Fibroblast of skin of right biceps (primary cell): ENCODE measurements at places on chromosomes 1 and 21.

GRCh38 chr1:81548918-81549587, 251.7 kb upstream of the ADGRL2 start:
- no peak for DNase-seq

GRCh38 chr1:206461602-206462455, 8.4 kb upstream of the IKBKE start:
- DNase-seq, result peak; percentile 68

DNA sequence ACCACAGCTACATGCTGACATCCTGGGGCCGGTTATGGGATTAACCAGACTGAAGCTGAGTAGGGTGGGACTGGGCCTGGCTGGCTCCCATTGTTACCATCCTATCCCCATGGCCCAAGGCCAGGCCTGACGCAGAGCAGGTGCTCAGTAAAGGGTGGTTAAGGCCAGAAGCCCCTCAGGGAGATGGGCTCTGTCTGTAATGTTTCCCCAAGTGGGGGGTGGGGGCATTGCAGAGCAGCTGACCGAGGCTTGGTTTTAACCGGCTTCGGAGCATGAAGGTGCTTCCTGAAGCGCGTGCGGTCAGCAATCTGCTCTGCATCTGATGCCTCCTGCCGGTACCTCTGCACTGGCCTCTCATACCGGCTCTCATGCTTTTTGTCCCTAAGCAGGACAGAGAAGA, 83.4 kb upstream of the ACTL8 start:
- no peak for DNase-seq

DNA sequence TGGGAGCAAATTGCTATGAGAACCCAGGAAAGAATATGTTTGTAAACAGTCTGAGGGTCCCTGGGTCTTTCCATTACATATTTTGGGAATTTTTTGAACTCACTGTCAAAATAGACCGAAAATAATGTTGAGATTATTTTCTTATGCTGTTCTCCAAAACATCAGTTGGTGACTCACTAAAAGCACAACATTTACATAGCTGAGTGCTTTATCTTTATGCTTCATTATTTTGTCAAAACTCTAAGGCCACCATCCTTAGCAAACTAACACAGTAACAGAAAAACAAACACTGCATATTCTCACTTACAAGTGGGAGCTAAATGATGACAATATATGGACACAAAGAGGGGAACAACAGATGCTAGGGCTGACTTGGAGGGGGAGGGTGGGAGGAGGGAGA, 459.3 kb downstream of the ADGRL2 start:
- DNase-seq, result no peak

DNA sequence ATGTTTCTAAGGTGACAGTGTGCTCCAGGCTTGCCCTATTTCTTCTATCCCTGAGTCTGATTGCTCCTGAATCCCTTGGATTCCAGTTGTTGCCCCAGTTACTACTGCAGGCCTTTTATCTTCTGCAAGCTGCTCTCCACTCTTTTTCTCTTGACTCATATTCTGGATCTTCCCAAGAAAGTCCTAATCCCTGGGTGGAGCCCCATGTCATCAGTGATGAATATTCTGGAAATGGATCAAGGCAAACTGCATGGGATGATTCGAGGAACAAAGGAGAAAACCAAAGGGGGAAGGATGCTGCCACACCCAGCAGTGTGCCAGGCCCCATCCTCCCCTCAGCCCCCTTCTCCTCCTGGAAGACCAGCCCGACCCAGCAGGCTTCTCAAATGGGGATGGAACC, 63.3 kb upstream of the ATP2B4 start:
- peak; percentile 60 for DNase-seq

GRCh38 chr1:21909787-21910503, 27.2 kb downstream of the HSPG2 start:
- peak; percentile 86 for DNase-seq
